ENCODE measurements at places on chromosomes 13 and 19.

DNA sequence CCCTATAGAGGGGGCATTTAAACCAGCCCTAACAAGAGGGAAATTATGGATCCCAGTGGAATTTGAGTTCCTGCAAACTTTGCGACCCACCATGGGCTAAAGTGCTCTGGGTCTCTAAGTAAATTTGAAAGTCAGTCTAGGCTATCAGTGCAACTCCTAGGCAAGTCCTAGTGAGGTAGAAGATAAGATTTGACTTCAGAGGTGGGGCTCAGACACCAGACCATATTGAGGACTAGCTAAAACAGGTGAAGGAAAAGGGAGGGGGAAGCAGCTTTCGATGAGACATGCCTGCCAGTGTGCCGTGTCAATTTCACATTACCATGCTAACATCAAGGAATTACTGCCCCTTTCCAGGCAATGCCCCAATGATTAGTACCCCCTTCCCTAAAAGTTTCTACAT lies 38.4 kb downstream of the CD320 start:
- no peak for DNase-seq

DNA sequence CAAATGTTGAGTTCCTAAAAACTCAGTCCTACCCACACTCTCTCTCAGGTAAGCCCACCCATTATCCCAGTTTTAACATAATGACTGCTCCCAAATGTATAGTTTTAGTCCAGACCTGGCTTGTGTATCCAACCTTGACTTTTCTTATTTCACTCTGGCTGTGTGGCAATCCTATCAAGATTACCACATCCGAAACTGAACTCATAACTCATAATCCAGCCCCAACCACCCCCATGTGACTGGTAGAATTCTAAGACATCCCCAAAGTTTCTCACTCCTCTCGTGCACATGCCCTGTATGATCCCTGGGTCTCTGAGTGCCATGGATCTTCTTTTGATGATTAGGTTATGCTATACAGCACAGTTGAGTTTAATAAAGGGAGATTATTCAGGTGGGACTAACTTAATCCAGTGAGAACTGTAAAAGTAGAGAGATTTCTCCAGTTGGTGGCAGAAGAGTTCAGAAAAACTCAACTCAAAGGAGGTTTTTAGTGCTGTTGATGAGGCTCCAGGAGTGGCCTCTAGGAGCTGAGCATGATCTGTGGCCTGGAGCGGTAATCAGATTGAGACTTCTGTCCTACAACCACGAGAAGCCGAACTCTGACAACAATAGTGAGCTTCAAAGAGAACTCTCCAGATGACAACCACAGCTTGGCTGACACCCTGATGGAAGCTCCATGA lies 413.4 kb downstream of the ZNF536 start:
- no peak for DNase-seq

DNA sequence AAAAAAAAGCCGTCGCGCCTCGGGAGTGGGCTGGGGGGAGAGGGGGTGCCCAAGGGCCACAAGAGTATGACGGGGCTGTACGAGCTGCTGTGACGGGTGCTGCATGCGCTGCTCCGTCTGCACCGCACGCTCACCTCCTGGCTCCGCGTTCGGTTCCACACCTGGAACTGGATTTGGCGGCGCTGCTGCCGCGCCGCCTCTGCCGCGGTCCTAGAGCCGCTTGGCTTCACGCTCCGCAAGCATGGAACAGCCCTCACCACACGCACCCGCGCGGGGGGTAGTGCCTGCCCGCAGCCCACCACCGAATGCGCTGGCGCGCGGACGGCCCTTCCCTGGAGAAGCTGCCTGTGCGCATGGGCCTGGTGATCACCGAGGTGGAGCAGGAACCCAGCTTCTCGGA lies 18.8 kb downstream of the C1QTNF9 start:
- no peak for DNase-seq

GRCh38 chr13:74005320-74006157 lies 128.7 kb downstream of the KLF12 start:
- DNase-seq, result no peak

DNA sequence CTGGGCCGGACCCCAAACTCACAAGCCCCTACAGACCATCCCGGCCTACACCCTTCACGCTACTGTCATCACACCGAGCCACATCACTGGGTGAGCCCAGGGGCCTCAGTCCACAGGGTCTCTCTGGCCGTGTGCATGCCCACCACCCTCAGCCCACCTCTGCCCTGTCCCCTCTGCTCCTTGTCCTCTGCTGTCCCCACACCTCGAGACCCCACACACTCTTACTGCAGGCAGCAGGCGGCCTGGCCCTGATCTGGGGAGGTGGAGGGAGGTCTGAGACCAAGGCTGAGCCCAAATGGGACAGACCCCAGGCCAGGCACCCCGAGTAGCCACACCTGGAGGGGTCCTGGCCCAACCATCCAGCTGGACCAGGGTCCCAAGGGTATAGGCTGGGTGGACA lies 35.2 kb downstream of the PEPD start:
- DNase-seq, result no peak

GRCh38 chr13:50154697-50155096 lies 139.5 kb downstream of the KCNRG start:
- DNase-seq, result no peak

- DNase-seq, result no peak
Measured at GRCh38 chr19:7229735-7230134, 64.5 kb downstream of the INSR start.

GRCh38 chr19:18191640-18192062 lies 1.4 kb upstream of the MPV17L2 start:
- DNase-seq, result no peak

- DNase-seq, result no peak
Measured at GRCh38 chr19:49689133-49690078, at the start of gene ADM5. Gene ADM5, plus strand, starts transcription at chr19:49689594. Its CDS starts 244 bp downstream, at chr19:49689838.

Measured in stimulated activated CD8-positive, alpha-beta memory T cell treated with anti-CD3 and anti-CD28 coated beads, Interleukin-7, amount 100 ng/mL, for 24 hours (primary cell).